ENCODE measurements at places on chromosomes 7 and 10. TPM values are rescaled to one million over a fixed set of nuclear protein-coding genes. Genes with fewer than 3 reads are reported as not detected.

DNA sequence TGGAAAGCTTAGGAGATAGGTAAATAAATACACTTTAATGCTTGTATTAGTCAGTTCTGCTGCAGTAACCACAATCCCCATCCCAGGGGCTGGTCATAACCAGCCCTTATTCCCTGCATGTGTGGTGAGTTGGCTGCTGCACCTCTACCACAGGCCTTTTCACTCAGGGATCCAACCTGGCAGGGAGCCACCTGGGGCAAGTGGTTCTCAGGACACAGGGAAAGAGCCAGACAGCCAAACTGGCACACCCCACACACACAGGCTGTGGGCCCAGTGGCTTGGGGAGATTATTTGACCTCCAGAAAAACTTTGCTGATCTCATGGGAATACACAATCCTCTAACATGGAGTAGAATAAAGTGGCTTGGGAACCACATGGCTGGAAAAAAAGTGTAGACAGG, 400.0 kb upstream of the RNF32 start:
- no peak for DNase-seq
- no peaks in the 10 kb centered on the region for H3K4me1 ChIP-seq
- H3K27ac ChIP-seq: no peak overlapping the region

DNA sequence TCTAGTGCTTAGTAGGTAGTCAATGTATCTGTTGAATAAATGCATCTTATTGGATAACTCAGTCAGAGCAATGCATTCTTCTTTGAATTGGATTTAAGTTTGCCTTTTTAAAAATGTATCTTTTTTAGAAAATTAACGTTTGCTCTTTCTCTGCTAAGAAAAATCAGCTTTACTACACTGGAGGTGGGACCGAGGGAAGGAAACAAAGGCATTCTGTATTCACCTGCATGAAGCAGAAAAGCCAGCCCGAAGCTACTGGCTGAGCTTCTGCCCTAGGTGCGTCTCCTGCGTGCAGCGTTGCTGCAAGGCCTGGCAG, 22.2 kb upstream of the ITGB1 start:
- H3K4me1 ChIP-seq: no peaks in the 10 kb centered on the region
- no peaks in the 10 kb centered on the region for H3K36me3 ChIP-seq
- peak overlapping the region; percentile 74 for H3K4me3 ChIP-seq
- no peak for DNase-seq

DNA sequence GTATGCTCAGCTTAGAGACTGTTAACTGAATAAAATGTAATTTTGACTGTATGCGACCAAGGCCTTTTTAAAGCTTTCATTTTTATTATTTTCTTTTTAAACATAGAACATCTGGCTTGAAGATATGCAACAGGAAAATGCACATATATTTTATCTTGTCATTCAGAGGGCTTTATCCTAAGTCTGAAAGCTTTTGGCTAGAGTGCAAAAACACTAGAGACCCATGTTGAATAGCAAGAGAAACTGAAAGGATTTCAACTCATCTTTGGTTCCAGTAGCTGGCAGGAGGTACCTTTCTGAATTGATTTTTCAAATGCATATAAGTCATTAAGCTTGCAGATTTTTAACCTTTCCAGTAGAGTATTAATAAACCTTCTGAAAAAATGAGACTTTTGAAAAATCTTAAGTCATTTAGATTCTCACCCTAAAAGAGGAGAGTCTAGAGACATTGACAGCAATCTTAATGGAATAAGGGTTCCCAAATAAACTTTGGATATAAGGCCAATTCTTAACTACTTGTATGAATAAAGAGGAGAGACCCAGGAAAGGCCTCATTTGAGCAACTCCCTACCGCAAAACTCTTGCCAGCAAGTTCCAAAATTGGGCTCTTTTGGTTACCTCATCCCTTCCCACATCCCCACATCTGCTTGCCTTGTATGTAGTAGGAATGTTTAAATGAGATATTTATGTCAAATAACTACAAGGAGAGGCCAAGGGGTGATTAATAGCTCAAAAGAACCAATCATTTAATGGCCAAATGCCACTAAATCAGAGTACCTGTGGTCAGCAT, 454.4 kb downstream of the HTR7 start:
- H3K27me3 ChIP-seq: no peaks in the 10 kb centered on the region
- H3K36me3 ChIP-seq: no peaks in the 10 kb centered on the region
- H3K4me3 ChIP-seq: no peak overlapping the region
- H3K4me1 ChIP-seq: no peaks in the 10 kb centered on the region
- DNase-seq: no peak

DNA sequence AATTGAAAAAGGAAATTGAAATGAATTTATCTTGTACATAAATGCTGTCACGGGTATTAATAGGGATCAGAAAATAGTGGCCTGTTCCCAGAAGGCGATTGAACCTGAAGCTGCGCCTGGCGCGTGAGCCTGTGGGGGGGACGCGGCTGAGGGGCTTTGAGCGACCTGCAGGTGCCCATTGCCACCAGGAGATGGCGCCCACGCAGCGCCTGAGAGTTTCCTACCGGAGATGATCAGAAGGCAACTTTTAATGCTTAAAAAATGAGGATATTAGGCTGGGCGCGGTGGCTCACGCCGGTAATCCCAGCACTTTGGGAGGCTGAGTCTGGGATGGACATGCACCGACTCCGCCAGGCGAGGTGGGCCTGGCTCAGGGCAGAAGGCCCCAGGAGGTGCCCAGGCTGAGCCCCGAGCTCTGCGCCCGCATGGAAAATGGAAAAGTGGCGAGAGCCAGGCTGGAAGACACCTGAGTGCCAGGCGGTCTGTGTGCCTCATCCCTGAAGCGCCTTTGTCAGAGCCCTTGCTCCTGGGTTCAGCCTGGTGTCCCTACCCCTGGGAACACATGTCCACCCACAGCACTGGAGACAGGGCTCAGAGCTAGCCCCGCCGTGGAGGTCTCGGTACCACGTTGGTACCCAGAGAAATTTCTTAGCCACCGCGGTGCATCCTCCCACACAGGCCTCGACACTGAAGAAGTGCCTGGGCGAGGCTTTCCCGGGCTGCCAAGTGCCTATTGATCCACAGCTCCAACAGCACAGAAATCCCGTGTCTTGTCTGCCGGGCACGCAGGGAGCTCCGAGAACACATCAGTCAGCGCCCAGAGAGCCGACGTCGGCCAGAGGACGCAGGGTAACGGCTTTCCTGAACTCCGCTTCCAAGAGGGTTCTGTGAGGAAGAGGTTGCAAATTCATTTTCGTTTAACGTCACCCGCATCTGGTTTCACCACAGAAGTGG, 117.4 kb downstream of the INPP5A start:
- no peak overlapping the region for H3K4me3 ChIP-seq
- no peak overlapping the region for H3K27ac ChIP-seq
- no peaks in the 10 kb centered on the region for H3K36me3 ChIP-seq
- H3K4me1 ChIP-seq: no peaks in the 10 kb centered on the region
- DNase-seq: no peak

DNA sequence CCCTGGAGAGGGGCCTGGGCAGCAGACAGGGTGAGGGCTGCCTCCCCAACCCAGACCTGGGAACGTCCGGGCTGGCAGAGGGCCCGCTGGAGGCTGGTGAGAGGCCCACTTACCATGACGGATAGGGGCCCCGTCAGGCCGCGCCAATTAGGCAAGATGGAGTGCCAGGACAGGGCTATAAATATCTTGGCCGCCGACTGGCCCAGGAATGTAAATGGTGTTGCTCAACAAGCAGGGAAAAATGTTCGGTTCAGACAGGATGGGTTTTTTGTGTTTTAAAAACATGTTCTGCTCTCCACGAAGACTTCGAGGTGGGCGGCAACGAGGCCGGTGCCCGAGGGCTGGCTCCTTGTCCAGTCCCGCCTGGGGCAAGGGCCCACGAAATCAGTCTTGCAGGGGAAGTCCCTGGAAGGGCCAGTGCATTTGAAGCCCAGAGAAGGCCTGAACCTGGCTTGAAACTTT, 35.8 kb upstream of the ELN start:
- H3K27me3 ChIP-seq: no peaks in the 10 kb centered on the region
- no peaks in the 10 kb centered on the region for H3K4me1 ChIP-seq
- H3K4me3 ChIP-seq: no peak overlapping the region
- no peaks in the 10 kb centered on the region for H3K36me3 ChIP-seq
- no peak for DNase-seq
- H3K27ac ChIP-seq: no peak overlapping the region

- H3K4me1 ChIP-seq: no peaks in the 10 kb centered on the region
- no peaks in the 10 kb centered on the region for H3K36me3 ChIP-seq
- no peak overlapping the region for H3K27ac ChIP-seq
- no peaks in the 10 kb centered on the region for H3K27me3 ChIP-seq
Measured at GRCh38 chr7:192701-193480, 520 bp downstream of the FAM20C start.

GRCh38 chr10:122248356-122249302, 22.5 kb upstream of the BTBD16 start:
- no peaks in the 10 kb centered on the region for H3K36me3 ChIP-seq
- no peak overlapping the region for H3K4me3 ChIP-seq
- no peak overlapping the region for H3K27ac ChIP-seq
- H3K27me3 ChIP-seq: 0 out of 2 replicates have a peak, but pooled peaks cover 1% of the 10 kb centered on the region
- H3K4me1 ChIP-seq: no peaks in the 10 kb centered on the region

DNA sequence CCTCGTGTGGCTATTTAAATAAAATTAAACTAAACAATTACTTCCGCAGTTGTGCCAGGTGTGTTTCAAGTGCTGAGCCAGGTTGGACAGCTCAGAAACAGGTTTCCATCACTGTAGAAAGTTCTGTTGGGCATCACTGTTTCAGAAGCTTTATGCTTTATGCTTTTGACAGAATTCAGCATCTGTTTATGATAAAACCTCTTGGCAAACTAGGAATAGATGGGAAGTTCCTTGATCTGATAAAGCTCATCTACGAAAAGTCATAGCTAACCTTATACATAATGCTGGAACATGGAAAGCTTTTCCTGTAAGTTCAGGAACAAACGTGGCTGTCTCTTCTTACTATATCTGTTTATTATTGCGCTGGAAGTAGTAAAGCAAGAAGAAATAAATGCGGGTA, 143.4 kb downstream of the DOCK1 start:
- no peak overlapping the region for H3K27ac ChIP-seq
- no peak for DNase-seq
- H3K27me3 ChIP-seq: no peaks in the 10 kb centered on the region

- H3K4me1 ChIP-seq: no peaks in the 10 kb centered on the region
- H3K36me3 ChIP-seq: no peaks in the 10 kb centered on the region
- H3K27ac ChIP-seq: no peak overlapping the region
- DNase-seq: no peak
Measured at GRCh38 chr10:52082307-52082706, 231.8 kb upstream of the DKK1 start.

DNA sequence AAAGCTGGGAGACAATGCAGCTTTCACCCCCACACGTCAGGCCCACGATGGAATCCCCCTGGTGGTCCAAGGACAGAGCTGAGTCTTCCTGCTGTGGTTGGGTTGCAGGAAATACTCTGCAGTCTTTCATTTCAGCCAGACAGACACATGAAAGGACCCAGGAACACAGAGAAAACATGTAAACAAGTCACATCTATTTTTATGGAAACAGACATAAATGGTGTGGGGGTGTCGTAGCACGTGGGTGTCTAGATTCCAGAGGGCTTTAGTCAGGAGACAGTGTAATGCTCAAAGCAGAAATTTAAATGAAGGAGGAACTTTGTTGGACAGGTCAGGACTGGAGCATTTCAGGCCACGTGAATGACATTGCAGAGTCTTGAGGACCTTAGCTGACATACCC, 444.6 kb downstream of the SUGCT start:
- H3K36me3 ChIP-seq: no peaks in the 10 kb centered on the region
- DNase-seq: no peak
- H3K4me3 ChIP-seq: no peak overlapping the region
- H3K27ac ChIP-seq: no peak overlapping the region

GRCh38 chr10:76316234-76316633, 884.8 kb downstream of the LRMDA start:
- H3K27ac ChIP-seq: no peak overlapping the region
- DNase-seq: no peak
- H3K36me3 ChIP-seq: no peaks in the 10 kb centered on the region
- H3K4me1 ChIP-seq: no peaks in the 10 kb centered on the region
- H3K4me3 ChIP-seq: no peak overlapping the region

GRCh38 chr10:133328358-133329343, 8.0 kb downstream of the CALY start:
- no peaks in the 10 kb centered on the region for H3K4me1 ChIP-seq
- H3K27me3 ChIP-seq: peaks cover 4% of the 10 kb centered on the region
- no peak overlapping the region for H3K27ac ChIP-seq
- no peak for DNase-seq
- H3K36me3 ChIP-seq: no peaks in the 10 kb centered on the region
- no peak overlapping the region for H3K4me3 ChIP-seq

DNA sequence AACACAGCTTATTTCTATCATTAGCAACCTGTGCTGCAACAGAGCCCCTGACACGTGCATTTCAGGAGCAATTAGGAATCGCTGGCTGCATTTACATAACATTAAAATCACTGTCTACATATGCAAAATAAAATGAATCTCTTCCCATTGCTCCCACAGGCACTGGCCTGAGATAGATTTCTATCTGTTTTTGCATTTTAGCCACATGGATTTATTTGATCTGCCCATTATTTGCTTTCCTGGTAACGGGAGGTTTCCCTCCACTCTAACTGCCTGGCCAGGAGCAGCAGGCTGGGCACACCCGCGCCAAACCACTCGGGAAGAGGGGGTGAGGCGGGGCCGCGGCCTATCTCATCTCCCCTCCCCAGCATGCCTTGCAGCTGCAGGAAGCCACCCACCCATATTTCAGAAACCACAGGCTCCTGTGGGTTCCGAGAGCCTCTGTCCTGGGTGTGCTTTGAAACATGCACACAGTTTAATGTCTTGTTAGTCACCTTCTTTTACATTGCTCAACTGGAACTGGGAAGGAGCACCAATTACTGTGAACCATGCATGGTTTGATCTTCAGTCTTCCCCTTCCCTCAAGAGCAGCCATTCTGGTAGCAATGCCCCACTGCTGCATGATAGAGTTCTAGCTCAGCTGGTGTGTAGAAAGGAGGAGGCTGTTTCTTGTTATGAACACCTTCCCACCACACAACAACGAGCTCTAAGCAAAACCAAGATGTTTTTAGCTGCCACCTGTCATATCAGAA, 37.7 kb upstream of the IKZF1 start:
- DNase-seq: peak; percentile 84
- H3K27me3 ChIP-seq: no peaks in the 10 kb centered on the region
- H3K4me1 ChIP-seq: peaks cover 87% of the 10 kb centered on the region
- no peaks in the 10 kb centered on the region for H3K36me3 ChIP-seq
- peak overlapping the region; percentile 31 for H3K4me3 ChIP-seq

TUBB8 gene
- not detected for total RNA-seq

IFIT1B gene
- total RNA-seq: not detected

GNAT3 gene
- 5.8 TPM for total RNA-seq

CLDN4 gene
- 0.38 TPM for total RNA-seq

SEMA4G gene
- 0.19 TPM for total RNA-seq

CCDC172 gene
- total RNA-seq: not detected

AMPH gene
- total RNA-seq: not detected

GALNT17 gene
- 0.15 TPM for total RNA-seq

MGMT gene
- total RNA-seq: 16.9 TPM

All from GM12878 (cell line).